Vagina (tissue), 2 donors: ENCODE measurements at places on chromosomes 16 and 17.

GRCh38 chr17:9700754-9701476 is 55.6 kb downstream of the USP43 start:
- DNase-seq = no peak

DNA sequence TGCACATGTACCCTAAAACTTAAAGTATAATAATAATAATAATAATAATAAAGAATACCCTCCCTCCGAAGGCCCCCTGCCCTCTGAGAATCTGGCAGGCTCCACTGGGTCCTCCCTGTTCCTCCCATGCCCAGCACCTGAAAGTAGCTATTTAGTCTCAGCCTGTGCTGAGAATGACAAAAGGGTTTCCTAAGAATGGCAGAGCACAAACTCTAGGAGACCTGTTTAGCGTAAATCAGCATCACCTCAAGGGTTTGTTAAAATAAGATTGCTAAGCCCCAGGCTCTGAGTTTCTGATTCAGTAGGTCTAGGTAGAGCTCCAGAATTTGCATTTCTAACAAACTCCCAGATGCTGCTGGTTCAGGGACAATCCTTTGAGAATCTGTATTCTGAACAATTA is 606.8 kb upstream of the CDH11 start:
- DNase-seq = no peak

GRCh38 chr16:65312071-65312470 is 190.2 kb upstream of the CDH11 start:
- no peak for DNase-seq

DNA sequence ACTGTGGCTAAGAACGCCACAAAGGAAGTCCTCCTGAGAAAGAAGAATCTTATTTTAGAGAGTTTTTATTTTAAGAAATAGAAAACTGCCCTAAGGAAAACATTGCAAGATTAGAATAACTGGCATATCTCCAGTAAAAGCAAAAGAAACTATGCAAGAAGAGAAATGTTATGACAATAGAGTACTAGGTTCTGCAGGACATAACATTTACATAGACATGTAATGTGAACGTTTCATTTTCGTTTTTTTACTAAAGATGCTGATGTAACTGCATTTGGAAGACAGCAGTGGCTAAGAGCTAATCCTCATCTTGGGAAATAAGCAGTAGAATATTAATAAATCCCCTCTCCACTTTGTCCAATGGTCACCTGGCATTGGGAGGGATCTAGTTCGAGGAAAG is 7.8 kb upstream of the ASGR2 start:
- DNase-seq = no peak

DNA sequence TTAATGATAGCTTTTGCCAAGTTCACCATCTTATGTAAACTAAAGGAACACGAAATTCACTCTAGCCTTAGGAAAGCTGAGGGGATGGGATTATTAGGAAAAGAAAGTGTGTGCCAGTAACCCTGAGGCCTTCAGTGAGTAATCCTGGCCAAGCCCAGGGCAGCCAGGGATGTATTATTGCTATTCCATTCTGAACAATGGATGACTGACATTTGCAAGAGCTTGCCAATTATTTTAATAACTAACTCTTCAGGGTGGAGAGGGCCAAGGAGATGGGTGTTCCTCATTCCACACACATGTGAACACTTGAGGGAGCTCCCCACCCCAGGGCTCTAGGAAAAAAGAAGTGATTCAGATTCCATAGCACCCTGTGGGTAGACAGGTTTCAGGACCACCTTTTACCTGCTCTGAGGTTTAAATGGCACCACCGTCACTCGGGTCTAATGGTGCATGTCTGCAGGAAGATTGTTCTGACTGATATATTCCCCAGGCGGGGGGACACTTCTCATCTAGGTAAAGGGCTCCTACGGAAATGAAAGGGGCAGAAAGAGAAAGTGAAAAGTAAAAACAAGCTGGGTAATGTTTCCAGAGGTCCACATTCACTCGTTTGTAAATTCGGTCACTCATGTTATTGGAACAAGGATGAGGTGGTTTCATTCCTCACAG is 41.5 kb downstream of the TK2 start:
- no peak for DNase-seq

GRCh38 chr16:84950906-84951305 is 60.4 kb downstream of the ZDHHC7 start:
- no peak for DNase-seq

GRCh38 chr17:71849783-71850768 is 270.7 kb upstream of the SOX9 start:
- DNase-seq = no peak

DNA sequence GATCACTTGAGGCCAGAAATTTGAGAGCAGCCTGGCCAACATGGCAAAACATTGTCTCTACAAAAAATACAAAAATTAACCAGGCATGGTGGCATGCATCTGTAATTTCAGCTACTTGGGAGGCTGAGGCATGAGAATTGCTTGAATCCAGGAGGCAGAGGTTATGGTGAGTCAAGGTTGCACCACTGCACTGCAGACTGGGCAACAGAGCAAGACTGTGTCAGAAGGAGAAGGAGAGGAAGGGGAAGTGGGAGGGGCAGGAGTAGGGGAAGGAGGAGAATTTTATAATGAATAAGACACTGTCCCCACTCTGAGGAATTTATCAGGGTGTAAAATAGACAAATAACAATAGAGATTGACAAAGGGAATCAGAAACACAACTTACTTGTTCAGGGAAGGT is 440.6 kb upstream of the DYNLRB2 start:
- no peak for DNase-seq

- no peak for DNase-seq
Measured at GRCh38 chr16:54462151-54462651, 175.6 kb upstream of the IRX3 start.

GRCh38 chr16:56713794-56714193 is 16.1 kb upstream of the NUP93 start:
- peak; percentile 37 for DNase-seq

GRCh38 chr17:38562903-38563302 is 42.8 kb downstream of the SRCIN1 start:
- DNase-seq = no peak

- DNase-seq = peak; percentile 80
Measured at GRCh38 chr17:66302761-66303626, 581 bp downstream of the PRKCA start.

GRCh38 chr16:2777231-2777902 is at the start of gene ELOB:
Gene ELOB (minus strand): TSS chr16:2777280. CDS start chr16:2777239, 41 bp downstream.
- no peak for DNase-seq

GRCh38 chr16:88078111-88078775 is 127.0 kb downstream of the BANP start:
- no peak for DNase-seq

DNA sequence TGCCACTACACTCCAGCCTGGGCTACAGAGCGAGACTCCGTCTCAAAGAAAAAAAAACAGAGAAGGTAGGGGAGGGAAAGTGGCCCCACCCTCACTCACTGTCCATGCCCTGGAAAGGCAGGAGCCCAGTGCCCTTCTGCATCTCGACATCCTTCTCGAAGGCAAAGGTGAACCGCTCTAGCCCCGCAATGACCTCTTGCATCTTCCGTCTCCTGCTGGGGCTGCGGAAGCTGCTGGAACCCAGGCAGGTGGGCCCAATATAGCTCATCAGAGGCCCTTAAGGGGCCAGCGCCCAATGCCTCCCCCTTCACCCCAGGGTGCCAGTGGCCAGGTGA is at the start of gene CPSF4L:
CPSF4L (minus strand) TSS at position 264 of the 335 bp plus-strand sequence; CDS start at position 202, 62 bp downstream.
- DNase-seq = no peak

GRCh38 chr16:24309258-24310142 is 53.4 kb downstream of the CACNG3 start:
- no peak for DNase-seq

- no peak for DNase-seq
Measured at GRCh38 chr16:15810411-15810810, 46.4 kb downstream of the MYH11 start.

DNA sequence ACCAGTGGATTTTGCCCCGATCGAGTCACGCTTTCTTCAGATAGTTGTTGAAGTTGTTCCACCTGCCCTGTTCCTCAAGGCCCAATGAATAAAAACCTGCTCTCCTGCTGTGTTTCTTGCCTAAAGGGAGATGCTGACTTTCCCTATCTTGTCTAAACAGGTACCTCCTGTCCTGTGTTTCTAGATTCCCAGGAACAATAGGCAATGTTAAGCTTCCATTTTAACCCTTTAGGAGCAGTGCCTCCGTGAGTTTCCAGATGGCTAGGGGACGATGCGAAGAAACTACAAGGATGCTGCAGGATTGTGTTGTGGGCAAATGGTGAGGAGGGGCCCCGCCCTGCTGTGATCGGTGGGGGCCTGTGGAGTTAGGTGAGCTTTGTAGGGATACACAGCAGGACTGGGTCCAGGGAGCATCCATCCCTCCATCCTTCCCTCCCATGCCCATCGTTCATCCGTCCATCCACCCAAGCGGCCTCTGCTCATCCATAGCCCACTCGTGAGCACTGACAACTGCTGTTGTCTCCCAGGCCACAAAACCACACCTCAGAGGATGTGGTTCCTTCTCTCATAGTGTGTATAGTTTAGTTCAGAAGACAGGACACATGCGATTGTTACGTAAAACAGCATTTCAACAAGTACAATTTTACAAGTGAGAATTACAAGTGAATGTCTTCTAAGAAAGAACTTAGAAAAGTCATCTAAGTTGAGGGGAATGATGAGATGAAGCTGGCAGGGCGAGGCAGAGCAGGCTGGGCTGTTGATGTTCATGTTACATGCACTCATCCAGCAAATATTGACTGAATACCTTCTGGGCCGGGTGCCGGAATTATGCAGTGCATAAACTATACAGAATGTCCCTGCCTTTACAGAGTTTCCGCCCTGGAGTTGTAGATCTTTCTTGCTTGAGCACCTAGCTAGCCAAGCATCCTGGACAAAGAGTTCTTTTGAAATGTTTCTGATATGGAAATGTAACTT is 5.2 kb downstream of the ARSG start:
- DNase-seq = no peak

GRCh38 chr16:82192665-82193064 is 22.6 kb upstream of the MPHOSPH6 start:
- DNase-seq = no peak

DNA sequence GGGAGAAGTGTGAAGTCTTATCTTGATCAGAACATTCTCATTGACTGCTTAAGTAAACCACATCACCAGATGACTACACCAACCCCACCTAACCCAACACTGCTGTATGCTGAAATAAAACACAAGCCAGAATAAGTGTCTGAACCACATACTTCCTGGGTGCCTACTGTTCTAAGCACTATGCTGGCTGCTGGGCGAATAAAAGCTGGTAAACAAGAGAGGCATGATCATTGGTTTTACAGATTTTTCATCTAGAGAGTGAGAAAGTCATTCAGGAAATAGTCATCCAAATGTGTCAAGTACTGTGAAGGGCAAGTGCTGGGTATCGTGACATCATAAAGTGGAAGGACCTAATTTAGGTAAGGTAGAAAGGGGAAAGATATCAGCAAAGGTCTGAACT is 199.0 kb upstream of the SOX9 start:
- no peak for DNase-seq

- no peak for DNase-seq
Measured at GRCh38 chr17:14986127-14986526, 279.0 kb downstream of the PMP22 start.

DNA sequence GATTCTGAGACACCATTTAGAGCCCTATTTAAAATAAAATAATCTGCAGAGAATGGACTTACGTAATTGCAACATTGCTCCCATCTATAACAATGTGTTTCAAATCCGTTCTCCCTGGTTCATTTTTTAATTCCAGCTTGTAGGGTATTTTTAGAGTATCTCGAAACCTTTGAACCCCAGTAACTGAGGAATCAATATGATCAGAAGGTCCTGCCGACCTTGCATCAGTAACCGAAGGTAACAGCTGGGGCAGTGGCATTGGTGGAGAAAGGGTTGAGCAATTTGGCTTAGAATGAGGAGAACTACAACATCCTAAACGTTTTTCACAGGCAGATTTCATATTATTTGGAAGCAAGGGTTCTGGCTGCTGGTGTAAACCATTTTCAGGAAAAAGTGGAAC is 49.3 kb downstream of the N4BP1 start:
- no peak for DNase-seq

GRCh38 chr16:12412890-12413289 is 390.8 kb downstream of the CPPED1 start:
- no peak for DNase-seq

GRCh38 chr16:24051125-24051524 is 205.0 kb upstream of the CACNG3 start:
- DNase-seq = no peak

DNA sequence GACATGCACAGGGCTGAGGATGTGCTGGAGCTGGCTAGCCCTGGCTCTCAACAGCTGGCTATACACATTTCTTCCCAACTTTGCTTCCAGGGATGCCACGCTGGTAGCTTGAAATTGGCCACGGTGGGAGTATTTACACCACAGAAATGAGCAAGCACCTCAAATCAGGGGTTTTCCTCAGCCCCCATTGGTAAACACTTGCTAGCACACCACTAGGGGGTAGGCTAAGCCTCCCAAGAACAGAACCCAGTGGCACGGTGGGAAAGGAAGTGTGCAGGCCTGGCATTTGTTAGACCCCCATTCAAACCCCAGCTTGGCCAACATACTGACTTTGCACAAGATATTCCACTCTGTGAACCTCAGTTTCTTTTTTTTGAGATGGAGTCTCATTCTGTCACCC is 12.9 kb downstream of the DRC3 start:
- DNase-seq = no peak

DNA sequence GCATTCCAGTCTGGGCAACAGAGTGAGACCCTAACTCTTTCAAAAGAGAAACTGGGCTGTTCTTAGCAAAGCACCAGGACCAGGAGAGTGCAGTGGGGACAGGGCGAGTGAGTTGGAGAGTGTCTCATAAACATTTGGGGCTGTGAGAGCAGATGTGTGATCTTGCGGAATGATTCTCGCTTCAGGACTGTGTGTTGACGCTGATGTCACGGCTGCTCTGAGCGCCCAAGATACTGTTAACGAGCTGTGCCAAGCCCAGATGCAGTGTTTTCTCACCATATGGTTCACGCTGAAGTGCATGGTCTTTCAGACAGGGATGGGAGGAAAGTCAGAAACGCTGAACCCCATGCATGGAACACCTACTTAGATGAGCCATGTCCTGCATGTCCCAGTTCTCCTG is 438.2 kb downstream of the HS3ST4 start:
- no peak for DNase-seq

GRCh38 chr16:1283296-1283695 is 26.1 kb upstream of the UBE2I start:
- DNase-seq = no peak

- DNase-seq = no peak
Measured at GRCh38 chr16:66619534-66620428, 15.3 kb downstream of the CMTM3 start.

- no peak for DNase-seq
Measured at GRCh38 chr17:69451416-69452394, 37.2 kb downstream of the MAP2K6 start.

- no peak for DNase-seq
Measured at GRCh38 chr17:66726371-66726770, 108.5 kb upstream of the CACNG5 start.

DNA sequence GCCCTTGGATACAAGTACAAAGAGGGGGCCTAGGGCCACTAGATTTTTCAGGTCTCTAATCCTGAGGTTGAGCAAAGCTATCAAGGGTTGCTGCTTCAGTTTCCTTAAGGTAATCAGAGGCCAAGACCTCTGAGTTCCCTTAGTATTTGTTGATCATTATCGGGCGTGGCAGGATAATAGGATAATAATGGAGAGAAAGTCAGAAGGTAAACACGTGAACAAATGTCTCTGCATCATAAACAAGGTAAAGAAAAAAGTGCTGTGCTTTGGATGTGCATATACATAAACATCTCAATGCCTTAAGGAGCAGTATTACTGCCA is 41.5 kb upstream of the YPEL2 start:
- DNase-seq = no peak
